ENCODE measurements at places on chromosomes 2 and 18. TPM values are rescaled to one million over a fixed set of nuclear protein-coding genes. Genes with fewer than 3 reads are reported as not detected.

DNA sequence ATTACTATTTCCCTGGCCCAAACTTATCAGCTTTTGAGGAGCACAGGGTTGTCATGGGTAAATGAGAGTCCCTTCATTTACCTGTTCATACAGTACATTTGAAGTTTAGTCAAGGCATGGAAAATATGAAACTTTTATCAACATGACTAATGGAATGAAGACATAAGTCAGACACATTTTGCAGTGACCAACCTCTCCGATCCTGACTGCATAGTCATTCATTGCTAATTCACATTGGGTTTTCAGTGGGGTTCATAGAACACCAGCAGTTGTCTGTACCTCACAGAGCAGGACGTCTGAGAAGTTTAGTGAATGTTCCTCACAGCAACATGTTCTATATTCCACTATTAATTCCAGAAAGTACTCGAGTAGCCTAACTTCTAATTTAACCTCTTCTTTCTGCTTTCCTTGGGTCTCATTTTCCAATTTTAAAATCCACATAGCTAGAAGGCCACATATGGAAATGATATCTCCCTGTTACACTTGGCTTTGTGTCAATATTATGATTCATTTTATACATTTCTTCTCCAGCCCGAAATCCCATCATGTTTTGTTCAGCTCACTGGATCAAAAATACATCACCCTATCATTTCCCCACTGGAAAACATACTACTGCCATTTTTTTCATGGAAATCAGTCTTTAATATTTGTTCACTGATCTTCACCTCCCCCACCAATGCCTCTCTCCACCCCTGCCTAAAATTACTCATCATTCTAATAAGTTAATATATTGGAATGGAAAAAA is 65.9 kb downstream of the CDH20 start:
- DNase-seq, result no peak

DNA sequence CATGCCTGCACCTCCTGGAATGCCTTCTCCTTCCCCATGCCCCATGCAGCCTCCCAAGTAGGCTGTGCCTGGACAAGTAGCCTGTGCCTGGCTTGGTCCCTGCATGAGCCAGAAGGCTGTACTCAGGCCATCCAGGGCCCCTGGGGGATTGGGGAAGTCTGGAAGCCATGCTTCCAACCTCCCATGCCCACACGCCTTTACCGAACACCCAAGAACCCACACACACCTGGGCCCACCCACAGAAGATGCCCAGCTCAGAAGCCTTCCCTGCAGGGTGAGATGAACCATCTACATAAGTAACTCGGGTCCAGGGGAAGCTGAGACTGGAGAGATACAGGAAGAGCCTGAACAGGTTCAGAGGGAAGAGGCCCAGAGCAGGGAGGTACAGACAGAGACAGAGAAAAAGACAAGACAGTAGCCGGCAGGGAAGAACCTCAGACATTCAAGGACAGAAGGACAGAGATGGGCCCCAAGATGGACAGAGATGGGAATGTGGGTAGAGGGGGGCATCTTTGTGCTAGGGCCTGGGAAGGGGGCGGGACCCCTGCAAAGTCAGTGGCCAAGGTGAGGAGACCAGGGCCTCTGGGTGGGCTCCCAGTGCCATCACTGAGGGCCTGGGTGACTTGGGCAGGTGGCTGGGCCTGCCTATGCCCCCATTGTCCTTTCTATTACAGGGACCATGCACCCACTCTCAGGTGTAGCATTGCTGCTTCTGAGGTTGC is 4.3 kb downstream of the BIN1 start:
- no peak for DNase-seq

The COLEC12 gene
- 31.7 TPM for polyA plus RNA-seq

The CMPK2 gene
- polyA plus RNA-seq, result 3.3 TPM

The TWIST2 gene
- 4.0 TPM for polyA plus RNA-seq

DNA sequence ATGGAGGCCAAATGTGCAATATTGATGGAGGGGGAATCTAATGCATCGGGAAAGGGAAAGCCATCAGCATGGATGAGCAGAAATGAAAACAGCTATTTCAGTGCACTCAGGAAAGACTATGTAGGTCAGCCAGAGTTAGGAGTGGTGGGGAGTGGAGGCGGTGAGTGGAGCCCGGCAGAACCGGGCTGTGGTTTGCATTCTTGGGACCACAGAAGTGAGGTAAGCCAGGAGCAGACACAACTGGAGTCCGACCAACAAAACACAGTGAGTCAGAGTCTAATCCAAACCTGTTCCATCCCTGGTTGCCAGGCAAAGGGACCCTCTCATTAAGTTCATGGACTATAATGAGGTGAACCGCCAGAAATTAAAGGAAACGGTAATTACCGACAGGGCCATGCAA is 61.1 kb upstream of the RAB12 start:
- no peak for DNase-seq

All from left renal pelvis (tissue), 4 donors.